ENCODE measurements at places on chromosomes 12 and 14.

- DNase-seq: no peak
These were observed 342.8 kb upstream of the SFSWAP start for GRCh38 chr12:131367983-131368667.

- no peak for DNase-seq
These were observed 253.4 kb upstream of the KITLG start for GRCh38 chr12:88833641-88834116.

DNA sequence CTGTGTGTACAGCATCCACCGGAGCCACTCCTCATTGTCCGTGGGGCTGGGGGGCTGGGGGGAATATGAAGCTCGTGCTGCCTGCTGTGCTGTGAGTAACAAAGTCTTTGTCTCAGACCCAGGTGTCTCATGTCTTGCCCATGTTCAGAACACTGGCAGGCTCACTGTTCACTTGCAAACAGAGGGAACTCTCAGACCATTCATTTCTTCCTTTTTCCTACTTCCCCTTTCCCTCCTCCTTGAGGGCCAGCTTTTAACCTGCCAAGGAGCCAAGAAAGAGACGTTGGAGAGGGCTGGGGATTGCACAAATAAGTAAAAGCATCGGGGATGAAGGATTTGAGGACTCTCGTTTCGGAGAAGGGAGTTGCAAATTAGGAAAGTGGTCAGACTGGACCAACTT lies 21.6 kb downstream of the GPR132 start:
- no peak for DNase-seq

GRCh38 chr14:52919971-52920370 lies 30.9 kb downstream of the FERMT2 start:
- no peak for DNase-seq

DNA sequence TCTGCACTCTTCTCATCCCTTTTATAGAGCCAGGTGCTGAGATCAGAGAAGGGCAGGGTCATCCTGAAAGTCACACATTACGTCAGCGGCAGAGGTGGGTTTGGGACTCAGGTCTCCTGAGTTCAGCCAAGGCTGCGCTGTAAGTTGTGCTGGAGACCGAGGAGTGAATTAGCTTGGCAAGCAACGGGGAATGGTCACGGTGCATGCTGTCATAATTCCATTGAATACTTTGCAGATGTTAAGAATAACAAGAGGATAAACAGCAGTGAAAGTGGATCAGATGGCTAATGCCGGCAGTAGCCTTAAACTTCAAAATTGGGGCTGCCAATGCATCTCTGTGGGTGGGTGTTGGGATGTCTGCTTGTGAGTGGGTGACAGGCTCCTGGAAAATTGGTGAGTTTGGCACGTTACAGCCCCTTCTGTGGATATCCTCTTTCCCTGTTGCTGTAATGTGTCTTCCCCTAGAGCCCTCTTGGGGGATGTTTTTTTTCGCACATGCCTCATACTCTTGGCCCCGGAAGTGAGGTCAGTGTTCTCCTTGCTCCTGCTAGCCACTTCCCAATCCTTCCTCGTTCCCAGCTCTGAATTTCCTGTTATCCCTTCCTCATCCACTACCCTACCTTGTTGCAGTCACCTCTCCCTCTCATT lies 287.1 kb upstream of the SRRM4 start:
- DNase-seq: no peak

- no peak for DNase-seq
These were observed at the start of gene PIK3C2G for GRCh38 chr12:18261273-18261672. Gene PIK3C2G, plus strand, starts transcription at chr12:18261518. Its CDS starts 20,564 bp downstream, at chr12:18282082.

DNA sequence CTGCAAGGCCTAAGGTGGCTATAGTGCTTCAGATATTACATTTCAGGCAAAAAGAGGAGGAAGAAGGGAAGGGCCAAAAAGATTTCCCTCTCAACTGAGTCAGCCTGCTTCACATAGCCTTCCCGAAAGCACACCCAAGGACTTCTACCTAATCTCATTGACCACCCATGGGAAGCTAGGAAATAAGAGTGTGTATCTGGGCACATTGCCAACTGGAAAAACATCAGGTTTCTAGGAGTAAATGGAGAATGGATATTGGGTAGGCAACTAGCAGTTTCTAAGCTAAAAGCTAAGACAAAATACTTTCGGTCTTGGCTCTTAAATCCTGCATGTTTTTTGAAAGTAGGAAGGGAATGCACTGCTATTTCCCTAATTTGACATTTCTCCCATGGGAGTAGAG lies 221.7 kb upstream of the GRIP1 start:
- DNase-seq: no peak

- DNase-seq: no peak
These were observed 85.3 kb upstream of the OVCH1 start for GRCh38 chr12:29582677-29583272.

DNA sequence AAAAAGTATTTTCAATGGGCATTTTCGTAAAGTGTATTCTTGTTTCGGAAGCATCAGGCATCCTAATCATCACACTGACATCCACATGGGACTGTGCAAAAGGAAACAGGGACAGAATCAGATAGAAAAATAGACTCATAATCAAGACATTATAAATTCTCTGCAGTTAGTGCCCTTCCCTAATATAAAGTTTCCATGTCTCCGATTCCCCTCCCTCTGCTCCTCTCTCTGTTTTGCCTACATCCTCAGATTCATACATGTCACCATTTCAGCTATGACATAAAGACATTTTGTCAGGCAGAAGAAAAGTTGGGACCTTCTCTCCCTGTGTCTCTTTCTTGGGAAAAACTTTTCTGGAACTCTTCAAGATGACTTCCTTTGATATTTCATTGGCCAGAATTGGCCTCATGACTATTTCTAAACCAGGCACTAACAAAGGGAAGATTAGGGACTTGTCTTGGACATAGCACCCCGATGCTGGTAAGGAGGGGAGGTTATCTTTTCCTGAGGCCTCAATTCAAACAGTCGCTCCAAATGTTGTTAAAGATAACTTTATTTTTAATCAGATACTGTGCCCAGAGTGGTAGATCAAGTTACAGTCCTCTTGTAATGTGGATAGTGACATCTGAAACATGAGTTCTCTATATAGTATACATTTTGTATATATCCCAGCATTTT lies 212.1 kb upstream of the BTG1 start:
- no peak for DNase-seq

DNA sequence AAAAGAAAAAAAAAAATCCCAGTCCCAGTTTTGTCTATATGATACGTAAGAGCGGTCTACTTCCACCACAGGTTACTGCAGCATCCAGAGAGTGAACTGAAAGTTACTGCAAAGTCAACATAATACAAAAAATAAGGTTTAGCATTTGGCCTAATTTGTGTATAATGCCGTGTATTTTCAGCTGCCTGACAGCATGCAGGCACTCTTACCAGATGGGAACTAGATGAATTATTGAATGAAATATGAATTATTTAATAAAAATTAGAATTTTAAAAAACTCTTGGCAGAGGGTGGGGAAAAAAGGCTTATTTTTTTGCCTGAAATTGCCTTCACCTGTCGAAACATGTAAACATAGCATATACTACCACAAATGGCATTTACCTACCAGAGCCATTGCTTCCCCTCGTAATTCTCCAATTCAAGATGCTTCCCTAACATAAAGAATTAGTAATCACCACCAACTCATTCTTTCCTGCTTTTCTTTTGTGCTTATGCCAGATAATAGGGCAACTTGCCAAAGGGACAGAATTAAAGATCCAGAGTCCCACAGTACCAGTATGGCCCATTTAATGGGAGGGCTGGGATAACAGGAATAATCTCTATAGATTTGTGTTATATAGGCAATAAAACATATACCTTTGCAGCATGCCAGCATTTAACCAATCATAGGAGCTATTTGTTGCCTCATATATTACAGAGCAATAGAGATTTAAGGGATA lies 31.1 kb downstream of the ATF7 start:
- DNase-seq: no peak

GRCh38 chr14:104054222-104054905 lies 31.1 kb upstream of the ASPG start:
- DNase-seq: no peak

DNA sequence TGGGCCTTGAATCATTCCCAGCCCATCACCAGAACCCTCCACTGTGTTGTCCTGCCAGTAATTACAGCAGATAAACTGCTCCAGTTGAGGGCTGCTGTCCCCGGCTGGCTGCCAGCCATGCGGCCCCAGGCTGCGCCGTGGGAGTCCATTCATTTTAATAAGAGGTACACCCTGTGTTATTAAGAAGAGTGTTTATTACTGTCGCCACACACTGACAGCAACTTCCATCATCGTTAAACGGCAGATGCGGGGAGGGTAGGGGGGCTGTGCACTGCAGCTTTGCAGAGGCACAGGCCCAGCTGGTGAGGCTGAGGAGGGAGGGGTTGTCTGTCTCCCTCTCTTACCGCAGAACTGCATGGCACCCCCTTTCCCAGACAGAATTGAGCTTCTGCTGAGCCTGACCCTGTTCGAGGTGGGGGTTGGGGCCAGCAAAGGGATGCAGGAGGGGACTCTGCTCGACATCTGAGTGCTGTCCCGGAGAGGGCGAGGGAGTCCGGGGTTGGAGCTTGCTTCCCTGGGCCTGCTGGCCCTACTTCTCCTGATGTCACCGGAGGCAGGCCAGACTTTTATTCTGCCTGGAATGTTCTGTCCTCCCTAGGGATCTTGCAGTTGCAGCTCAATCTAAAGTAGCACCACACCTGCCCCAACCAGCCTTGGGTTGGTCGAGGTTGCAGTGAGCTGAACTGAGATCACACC lies 33.8 kb upstream of the GPATCH2L start:
- DNase-seq: no peak

GRCh38 chr12:114812858-114813761 lies 129.1 kb upstream of the TBX3 start:
- no peak for DNase-seq

DNA sequence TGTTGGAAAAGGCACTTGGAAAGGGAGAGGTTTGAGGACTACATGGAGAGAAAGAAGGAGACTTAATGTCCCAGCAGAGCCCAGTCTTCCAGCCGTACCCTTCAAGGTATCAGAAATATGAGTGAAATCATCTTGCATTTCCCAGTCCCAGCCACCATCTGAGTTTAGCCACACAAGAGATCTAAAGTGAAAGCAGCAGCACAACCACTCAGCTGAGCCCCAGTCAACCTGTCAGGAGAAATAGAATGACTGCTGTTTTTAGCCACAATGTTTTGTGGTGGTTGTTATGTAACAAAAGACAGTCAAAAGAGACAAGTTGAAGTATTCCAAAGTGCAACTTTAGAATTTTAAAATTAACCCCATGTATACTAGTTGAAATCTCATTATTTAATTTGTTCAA lies 28.0 kb downstream of the DERA start:
- DNase-seq: no peak

DNA sequence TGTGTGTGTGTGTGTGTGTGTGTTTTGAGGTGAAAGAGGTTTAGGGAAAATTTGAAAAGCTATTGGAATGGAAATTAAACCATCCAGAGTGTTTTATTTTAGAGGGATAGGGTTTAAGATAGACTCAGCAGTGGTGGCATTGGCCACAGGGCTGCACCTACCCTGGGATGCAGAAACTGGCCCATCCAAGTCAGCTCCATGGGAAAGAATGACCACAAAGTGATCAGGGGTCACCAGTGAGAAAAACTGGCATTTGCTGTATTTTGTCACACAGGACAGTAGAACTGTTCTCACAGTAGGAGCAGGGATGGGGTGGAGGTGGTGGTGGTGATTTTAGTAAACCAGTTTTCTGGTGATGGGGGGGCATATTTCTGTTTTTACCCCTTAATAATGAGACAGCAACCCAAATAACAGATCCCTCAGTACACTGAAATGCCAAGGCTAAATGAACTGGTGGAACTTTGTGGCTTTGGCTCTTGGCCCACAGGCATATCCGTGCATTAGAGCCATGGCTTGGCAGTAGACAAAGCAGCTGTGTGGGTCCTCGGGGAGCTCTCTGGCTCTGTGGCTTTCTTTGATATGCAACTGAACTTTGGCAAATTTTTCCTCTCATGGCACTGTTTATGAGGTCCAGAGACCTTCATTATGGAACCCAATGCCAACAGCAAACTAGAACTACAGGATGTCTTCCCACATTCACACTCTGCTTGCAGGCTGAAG lies 348.3 kb downstream of the ZFP36L1 start:
- no peak for DNase-seq

GRCh38 chr14:101972126-101972866 lies 7.9 kb downstream of the DYNC1H1 start:
- no peak for DNase-seq

- DNase-seq: no peak
These were observed 61.5 kb upstream of the PLEKHG7 start for GRCh38 chr12:92641291-92641690.

DNA sequence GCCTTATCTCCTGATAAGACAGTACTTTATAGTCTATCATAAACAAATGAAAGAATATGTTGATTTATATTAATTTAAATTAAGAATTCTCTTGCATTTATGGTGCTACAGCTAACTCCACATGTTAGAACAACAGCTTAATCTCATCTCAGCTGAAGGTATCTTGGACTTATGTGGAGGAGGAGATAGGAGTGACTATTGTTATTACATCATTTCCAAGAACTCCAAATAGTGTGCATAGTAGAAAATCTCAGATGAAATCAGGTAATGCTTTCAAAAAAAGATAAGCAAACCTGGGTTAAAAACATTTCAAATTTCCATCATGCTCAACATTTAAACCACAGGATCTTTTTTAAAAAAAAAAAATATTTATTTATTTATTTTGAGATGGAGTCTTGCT lies 31.3 kb upstream of the ISM2 start:
- DNase-seq: no peak

- no peak for DNase-seq
These were observed 14.7 kb downstream of the SLC2A14 start for GRCh38 chr12:7857971-7858370.

DNA sequence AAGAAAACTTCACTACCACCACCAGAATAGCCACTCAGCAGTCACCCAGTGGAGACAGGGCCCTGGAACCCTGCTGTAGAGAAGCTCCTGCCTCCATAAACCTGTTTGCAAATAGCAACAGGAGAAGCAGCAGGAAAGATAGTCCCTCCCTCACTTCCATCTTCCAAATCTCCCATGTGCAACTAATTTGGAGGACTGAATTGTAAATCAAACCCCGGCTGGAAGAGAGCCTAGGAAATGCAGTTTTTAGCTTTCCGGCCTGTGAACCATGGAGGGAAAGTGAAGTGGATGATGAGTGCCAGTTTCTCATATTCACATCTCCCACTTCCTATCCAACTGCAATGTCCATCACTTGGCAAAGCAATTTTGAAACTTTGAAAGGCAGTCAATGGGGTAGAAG lies 167.2 kb upstream of the FRMD6 start:
- no peak for DNase-seq
